ENCODE measurements at places on chromosomes 12 and 14. TPM values are rescaled to one million over a fixed set of nuclear protein-coding genes. Genes with fewer than 3 reads are reported as not detected.

CCDC88C gene
- total RNA-seq: 0.15 TPM

B4GALNT1 gene
- 1.3 TPM for total RNA-seq

CPNE6 gene
- total RNA-seq: not detected

FGD4 gene
- total RNA-seq: 19.2 TPM

NPFF gene
- total RNA-seq: not detected

FOXA1 gene
- 0.15 TPM for total RNA-seq

DEGS2 gene
- total RNA-seq: under 0.01 TPM

FIGNL2 gene
- 0.29 TPM for total RNA-seq

ANKRD33 gene
- total RNA-seq: 0.15 TPM

PPP1R1A gene
- total RNA-seq: not detected

PLCZ1 gene
- total RNA-seq: not detected

TMEM132C gene
- total RNA-seq: not detected

IFNG gene
- not detected for total RNA-seq

PSME1 gene
- 132 TPM for total RNA-seq

RNF212B gene
- total RNA-seq: not detected

ANKLE2 gene
- 54.6 TPM for total RNA-seq

HOXC9 gene
- total RNA-seq: 0.15 TPM

RFX4 gene
- not detected for total RNA-seq

OTUB2 gene
- 2.8 TPM for total RNA-seq

MLXIP gene
- total RNA-seq: 10.9 TPM

KCNA5 gene
- total RNA-seq: not detected

DACT1 gene
- total RNA-seq: 6.4 TPM

CEP290 gene
- total RNA-seq: 24.9 TPM

ABHD12B gene
- total RNA-seq: not detected

TSPAN19 gene
- under 0.01 TPM for total RNA-seq

ADGRD1 gene
- 1.9 TPM for total RNA-seq

BCL11B gene
- under 0.01 TPM for total RNA-seq
